ENCODE measurements at places on chromosomes 5 and 9.

- no peak for DNase-seq
These were observed 52.1 kb upstream of the EQTN start for GRCh38 chr9:27348785-27349697.

DNA sequence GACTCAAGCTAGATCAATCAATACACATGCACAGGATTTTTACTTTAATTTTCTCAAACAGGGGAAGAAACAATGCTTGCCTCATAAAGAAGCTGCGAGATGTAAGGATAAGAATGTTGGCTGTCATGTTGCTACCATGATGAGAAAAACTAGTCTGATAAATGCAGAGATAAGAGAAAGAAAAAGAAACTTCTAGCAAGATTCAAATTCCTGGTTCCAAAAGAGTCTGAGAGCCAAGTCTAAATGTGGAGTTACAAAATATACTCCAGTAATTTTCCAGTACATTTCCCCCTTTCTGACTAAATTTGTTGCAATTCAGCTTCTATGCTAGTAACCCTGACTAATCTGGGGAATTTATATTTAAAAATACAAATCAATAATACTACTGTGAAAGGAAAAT lies 10.4 kb upstream of the ANXA1 start:
- DNase-seq = no peak

GRCh38 chr9:108755979-108756378 lies 99.8 kb downstream of the ACTL7B start:
- DNase-seq = no peak

- no peak for DNase-seq
These were observed 75.7 kb upstream of the SMIM23 start for GRCh38 chr5:171709930-171710329.

DNA sequence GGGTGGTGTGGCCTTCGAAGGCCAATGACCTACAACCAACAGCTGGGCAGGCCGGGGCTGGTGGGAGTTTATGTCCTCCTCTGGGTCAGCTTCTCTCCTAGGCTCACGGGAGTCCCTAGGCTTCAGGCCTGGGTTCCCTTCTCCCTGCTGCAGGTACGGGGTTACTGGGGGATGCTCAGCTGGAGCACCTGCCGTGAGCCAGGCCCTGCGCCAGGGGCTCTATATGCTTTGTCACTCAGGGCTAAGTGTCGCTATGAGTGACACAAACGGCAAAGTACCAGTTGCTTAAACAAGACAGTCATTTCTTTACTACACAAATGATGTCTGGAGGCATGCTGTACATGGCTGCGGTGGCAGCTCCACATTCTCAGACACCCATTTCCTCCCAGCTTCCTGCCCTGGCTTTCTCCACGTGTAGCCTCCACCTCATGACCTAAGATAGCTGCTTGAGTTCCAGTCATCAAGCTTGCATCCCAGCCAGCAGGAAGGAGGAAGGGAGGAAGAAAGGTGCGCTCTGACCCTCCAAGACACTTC lies 22.5 kb upstream of the NINJ1 start:
- no peak for DNase-seq

- no peak for DNase-seq
These were observed 22.1 kb downstream of the CEMIP2 start for GRCh38 chr9:71746023-71746757.

DNA sequence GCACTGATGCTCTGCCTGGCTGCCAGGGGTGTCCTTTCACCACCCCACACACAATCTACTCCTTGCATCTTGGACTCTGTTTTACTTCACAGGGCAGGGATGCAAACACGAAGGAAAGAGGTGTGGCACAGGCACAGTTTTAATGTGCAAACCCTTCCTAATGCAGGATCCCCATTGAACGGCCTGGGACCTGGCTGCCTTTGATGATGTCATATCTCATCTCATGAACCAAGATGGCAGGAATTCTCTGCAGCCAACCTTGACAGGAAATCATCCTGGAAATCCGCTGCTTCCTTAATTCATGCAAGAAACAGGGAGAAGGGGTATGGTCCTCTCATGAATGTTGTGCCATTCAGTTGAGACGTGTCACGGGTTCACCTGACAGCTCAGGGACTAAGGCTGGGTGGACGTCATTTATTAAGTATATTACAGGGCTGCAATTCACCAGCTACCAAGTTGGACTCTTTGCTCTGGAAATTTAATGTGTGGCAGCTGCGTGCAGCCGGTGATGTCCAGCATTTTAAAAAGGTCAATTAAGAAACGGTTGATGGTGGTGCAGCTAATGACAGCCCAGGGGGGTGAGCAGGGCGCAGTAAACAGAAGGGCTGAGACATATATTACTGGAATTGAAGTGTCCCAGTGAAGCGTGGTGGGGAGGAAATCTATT lies 91.5 kb downstream of the LMNB1 start:
- no peak for DNase-seq

GRCh38 chr5:31854181-31855133 lies 215.5 kb downstream of the PDZD2 start:
- DNase-seq = no peak

GRCh38 chr9:84667571-84668195 lies 1.8 kb upstream of the NTRK2 start:
- DNase-seq = no peak

- no peak for DNase-seq
These were observed 11.8 kb downstream of the ALDH1B1 start for GRCh38 chr9:38404314-38404713.

- no peak for DNase-seq
These were observed 16.9 kb downstream of the OR2V2 start for GRCh38 chr5:181164076-181164952.

DNA sequence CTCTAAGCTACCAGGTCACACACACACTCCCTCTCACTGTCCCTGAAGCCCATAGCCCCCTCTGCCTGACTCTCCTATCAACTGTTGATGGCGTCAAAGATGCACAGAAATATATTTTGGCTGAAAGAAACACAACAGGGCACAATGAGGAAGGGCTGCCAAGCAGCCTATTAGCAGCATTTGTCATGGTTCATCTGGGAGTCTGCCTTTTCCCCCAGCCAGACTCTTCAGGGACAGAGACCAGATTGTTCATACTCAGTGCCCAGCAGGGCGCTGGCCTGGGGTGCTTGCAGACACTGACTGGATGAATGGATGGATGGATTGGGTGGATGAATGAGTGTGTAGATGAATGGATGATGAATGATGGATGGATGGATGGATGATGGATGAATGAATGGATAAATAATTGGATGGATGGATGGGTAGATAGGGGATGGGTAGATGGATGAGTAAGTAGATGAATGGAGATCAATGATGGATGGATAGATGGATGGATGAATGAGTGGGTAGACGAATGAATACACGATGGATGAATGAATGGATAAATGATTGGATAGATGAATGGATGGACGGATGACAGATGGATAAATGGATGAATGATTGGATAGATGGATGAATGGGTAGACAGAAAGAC lies 90.5 kb downstream of the ADAMTS2 start:
- no peak for DNase-seq

DNA sequence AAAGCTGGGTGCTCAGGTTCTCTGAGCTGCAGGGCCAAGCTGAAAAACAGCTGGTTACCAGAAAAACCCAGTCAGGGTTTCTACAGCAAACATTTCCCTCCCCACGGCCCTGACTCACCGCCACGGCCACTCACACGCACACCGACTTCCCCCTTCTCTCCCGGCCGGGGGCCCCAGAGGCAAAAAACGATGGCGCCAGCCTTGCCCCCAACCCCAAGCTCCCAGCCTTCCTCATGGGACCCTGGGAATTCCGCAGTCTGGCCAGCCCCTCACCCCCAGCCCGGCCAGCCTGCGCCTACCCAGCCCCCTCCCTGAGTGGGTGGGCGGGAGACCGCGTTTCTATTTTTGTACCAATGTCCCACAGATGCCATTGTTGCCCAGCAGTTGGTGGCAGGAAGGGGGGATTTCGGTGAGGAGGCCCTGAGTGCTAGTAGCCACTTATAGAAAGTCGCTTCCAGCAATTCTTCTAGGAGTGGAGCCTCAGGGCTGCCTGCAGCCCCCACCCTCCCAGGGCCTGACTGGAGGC lies 18.4 kb downstream of the ENG start:
- DNase-seq = peak; percentile 9

DNA sequence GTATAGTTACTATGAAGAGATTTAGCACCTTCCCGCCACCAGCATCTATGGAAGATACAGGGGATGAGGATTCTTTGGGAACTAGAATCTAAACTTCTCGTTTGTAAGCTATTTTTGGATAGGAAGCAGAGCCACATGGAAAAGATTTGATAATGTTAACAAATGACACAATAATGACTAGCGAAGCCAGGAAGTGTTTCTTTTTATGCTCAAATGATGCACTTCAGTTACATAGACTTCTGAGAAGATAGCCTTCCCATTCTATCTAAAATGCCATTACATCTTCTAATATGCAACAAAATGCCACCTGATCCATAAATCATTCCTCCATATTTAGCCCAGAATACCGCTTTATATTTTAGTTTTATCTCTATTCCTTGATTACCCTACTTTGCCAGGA lies 17.0 kb upstream of the TNC start:
- DNase-seq = no peak

GRCh38 chr9:124285903-124286291 lies 28.1 kb downstream of the NEK6 start:
- peak; percentile 67 for DNase-seq

DNA sequence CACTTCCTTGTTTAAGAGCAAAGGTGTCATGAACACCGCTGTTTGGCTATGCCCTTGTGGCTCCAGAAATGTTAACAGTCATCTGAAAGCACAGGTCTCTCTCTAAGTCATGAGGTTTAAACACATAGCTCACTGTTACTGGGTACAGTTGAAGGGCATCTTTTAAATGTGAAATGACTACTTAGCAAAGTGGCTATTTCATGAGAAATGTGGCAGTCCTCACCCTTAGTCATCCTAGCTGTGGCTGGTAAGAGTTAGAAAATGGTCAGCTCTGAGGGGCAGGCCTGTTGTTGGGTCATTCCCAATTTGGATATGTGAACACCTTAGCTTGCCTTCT lies 24.2 kb upstream of the TMEM171 start:
- no peak for DNase-seq

DNA sequence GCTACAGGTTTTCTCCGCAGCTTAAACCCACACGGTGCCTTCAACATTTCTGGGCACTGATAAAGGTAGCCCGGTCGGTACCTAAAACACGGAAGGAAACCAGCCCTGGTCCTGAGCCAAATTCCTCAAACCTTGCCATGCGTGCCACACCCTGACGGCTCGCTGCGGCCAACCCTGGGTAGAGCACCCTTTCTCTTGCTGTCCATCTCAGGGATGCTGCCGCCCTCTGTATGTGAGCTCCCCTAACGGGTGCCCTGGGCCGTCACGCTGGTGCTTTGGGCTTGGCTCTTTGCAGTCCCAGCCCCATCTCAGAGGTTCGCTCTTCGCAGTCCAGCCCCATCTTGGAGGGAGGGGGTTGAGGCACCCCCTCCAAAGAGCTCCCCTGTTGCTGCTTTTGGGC lies 43.9 kb downstream of the PNPLA7 start:
- DNase-seq = no peak

DNA sequence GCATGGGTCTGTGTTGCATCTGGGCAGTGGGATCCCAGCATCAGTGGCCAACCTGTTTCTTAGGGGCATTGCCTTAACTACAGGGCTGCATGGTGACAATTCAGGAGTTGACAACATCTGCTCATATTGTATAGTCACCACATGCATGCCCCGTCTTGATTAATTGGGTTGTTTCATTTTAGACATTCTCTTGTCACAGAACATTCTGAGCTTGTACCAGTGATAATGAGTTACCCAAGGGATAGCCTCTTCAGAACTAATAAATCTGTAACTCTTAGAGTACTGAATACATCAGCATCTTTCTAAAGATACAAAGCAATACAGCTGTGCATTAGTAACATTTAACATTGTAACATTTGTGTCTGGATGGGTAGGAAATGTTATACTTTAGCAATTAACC lies 426.5 kb upstream of the CD180 start:
- DNase-seq = no peak

DNA sequence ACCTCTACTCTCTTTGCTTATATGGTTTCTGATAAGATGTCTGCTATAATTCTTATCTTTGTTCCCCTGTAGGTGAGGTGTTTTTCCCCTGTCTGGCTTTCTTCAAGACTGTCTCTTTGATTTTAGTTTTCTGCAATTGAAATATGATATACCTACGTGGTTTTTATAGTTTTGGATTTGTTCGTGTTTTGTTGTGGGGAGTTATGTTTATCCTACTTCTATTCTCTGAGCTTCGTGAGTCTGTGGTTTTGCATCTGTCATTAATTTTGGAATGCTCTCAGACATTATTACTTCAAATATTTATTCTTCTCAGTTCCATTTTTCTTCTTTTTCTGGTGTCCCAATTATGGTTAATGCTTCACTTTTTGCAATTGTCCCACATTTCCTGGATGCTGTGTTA lies 521.3 kb downstream of the KCTD16 start:
- no peak for DNase-seq

DNA sequence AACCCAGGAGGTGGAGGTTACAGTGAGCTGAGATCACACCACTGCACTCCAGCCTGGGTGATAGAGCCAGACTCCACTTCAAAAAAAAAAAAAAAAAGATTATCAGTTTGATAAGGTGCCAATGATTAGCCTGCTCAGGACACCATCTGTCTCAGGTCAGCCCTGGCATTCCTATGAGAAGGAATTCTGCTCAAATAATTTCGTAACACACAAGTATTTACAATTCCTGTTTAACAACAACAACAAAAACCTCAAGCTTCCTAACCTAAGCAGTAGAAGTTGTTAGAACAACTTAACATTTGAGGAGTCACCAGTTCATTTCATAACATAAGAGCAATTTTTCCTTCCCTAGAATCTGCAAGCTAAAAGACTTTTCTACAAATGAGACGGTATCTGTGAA lies 85.0 kb downstream of the LHFPL2 start:
- DNase-seq = no peak

DNA sequence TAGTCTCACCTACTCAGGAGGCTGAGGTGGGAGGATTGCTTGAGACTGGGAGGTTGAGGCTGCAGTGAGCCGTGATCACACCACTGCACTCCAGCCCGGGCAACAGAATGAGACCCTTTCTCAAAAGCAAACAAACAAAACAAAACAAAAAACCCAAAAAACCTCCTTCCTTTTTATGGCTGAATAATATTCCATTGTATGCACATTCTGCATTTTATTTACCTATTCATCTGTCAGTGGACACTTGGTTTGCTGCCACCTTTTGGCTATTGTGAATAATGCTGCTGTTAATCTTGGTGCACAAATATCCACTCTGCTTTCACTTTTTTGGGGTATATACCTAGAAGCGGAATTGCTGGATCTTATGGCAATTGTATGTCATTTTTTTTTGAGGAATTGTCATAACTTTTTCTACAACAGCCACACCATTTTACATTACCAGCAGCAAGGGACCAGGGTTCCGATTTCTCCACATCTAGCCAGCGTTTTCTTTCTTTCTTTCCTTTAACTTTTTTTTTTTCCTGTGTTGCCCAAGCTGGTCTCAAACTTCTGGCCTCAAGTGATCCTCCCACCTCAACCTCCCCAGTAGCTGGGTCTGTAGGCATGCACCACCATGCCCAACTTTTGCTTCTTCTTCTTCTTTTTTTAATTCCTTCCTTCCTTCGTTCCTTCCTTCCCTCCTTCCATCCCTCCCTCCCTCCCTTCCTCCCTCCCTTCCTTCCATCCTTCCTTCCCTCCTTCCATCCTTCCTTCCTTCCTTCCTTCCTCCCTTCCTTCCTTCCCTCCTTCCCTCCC lies 30.6 kb downstream of the NKX2-5 start:
- no peak for DNase-seq

GRCh38 chr5:166625210-166625865 lies 1666.1 kb upstream of the WWC1 start:
- no peak for DNase-seq

Measured in stimulated activated CD8-positive, alpha-beta memory T cell treated with anti-CD3 and anti-CD28 coated beads, Interleukin-7, amount 100 ng/mL, for 48 hours (primary cell).